Glutamatergic neuron (in vitro differentiated cells): ENCODE measurements at places on chromosomes 12 and 14. TPM values are rescaled to one million over a fixed set of nuclear protein-coding genes. Genes with fewer than 3 reads are reported as not detected.

GRCh38 chr14:97878727-97879126 is 1081.5 kb downstream of the VRK1 start:
- H3K4me1 ChIP-seq: no peaks in the 10 kb centered on the region
- DNase-seq: no peak
- no peaks in the 10 kb centered on the region for H3K36me3 ChIP-seq
- H3K27ac ChIP-seq: no peak overlapping the region
- H3K27me3 ChIP-seq: peaks cover 3% of the 10 kb centered on the region
- no peak overlapping the region for H3K4me3 ChIP-seq

The DHRS2 gene
- total RNA-seq: 0.42 TPM

GRCh38 chr12:88985631-88986030 is 366.7 kb downstream of the DUSP6 start:
- H3K4me1 ChIP-seq: no peaks in the 10 kb centered on the region
- no peak overlapping the region for H3K27ac ChIP-seq
- no peaks in the 10 kb centered on the region for H3K36me3 ChIP-seq
- no peak overlapping the region for H3K4me3 ChIP-seq

DNA sequence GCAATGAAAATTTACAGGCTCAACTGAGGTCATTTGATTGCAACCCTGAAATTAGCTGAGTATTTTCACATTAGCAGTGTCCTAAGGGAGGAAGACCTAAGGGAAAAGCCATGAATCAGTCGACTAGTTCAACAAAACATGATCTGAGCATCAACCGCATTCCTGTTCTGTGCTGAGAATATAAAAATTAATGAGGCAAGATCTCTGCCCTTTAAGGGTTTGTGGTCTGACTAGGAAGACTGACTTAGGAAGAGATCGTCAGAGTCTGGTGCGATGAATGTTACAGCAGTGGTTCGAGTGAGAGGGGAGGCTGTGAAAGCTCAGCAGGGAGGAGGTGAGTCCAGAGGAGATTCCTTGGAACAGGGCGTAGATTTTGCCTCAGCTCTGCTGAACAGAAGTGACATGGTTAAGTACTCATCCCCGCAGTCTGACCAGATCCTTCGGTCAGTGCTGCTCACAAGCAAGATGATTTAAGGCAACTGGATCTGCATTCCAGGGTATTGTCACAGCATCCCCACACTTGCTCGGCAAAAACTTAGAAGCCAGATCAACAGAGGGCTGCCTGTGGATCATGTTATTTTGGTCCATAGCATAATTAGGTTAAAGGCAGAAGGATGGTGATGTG is 49.6 kb downstream of the BMAL2 start:
- no peaks in the 10 kb centered on the region for H3K4me1 ChIP-seq
- H3K27ac ChIP-seq: no peak overlapping the region
- H3K27me3 ChIP-seq: peaks cover under 1% of the 10 kb centered on the region
- no peak overlapping the region for H3K4me3 ChIP-seq
- H3K36me3 ChIP-seq: no peaks in the 10 kb centered on the region

The SELPLG gene
- total RNA-seq: 0.34 TPM

The PROX2 gene
- not detected for total RNA-seq
